Prostate gland (tissue), 2 donors: ENCODE measurements at places on chromosomes 5 and 9. TPM values are rescaled to one million over a fixed set of nuclear protein-coding genes. Genes with fewer than 3 reads are reported as not detected.

Gene BTNL9
- 13.0 TPM for total RNA-seq

Gene SHOC1
- 13.6 TPM for total RNA-seq

Gene LCN1
- not detected for total RNA-seq

Gene WDR38
- not detected for total RNA-seq

Gene AMBP
- 0.23 TPM for total RNA-seq

Gene SGTB
- 6.1 TPM for total RNA-seq

Gene PCSK1
- 0.34 TPM for total RNA-seq

Gene FLT4
- total RNA-seq = 2.9 TPM

Gene PCDHGC5
- total RNA-seq = 0.96 TPM

- H3K36me3 ChIP-seq = no peaks in the 10 kb centered on the region
- DNase-seq = no peak
- no peaks in the 10 kb centered on the region for H3K27me3 ChIP-seq
Measured at GRCh38 chr9:132948482-132949050, 4.2 kb upstream of the TSC1 start.

GRCh38 chr5:152094060-152094459, 169.4 kb upstream of the GLRA1 start:
- no peak overlapping the region for H3K4me3 ChIP-seq
- H3K27ac ChIP-seq = no peak overlapping the region
- H3K27me3 ChIP-seq = no peaks in the 10 kb centered on the region
- no peak for DNase-seq
- no peaks in the 10 kb centered on the region for H3K36me3 ChIP-seq
- H3K4me1 ChIP-seq = no peaks in the 10 kb centered on the region

DNA sequence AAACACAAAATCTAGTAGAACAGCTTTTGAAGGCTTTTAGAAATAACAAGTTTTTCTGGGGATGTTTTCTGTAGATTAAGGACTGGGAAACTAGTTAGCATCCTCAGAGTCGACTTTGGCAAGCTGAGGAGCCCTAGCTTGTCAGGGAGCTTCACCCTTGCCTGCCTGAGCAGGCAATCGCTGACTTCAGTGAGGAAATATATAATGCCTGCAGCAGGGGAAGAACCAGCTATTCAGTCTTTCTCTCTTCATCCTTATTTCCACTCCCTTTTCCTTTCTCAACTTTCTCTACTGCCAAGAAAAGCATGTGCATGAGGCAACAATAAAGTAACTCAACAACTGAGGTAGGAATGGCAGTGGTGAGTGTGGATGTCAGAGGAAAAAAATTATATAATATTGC, 54.7 kb downstream of the PLK2 start:
- no peak overlapping the region for H3K27ac ChIP-seq
- no peak overlapping the region for H3K4me3 ChIP-seq
- no peaks in the 10 kb centered on the region for H3K4me1 ChIP-seq
- H3K36me3 ChIP-seq = no peaks in the 10 kb centered on the region
- DNase-seq = no peak
- H3K27me3 ChIP-seq = no peaks in the 10 kb centered on the region

DNA sequence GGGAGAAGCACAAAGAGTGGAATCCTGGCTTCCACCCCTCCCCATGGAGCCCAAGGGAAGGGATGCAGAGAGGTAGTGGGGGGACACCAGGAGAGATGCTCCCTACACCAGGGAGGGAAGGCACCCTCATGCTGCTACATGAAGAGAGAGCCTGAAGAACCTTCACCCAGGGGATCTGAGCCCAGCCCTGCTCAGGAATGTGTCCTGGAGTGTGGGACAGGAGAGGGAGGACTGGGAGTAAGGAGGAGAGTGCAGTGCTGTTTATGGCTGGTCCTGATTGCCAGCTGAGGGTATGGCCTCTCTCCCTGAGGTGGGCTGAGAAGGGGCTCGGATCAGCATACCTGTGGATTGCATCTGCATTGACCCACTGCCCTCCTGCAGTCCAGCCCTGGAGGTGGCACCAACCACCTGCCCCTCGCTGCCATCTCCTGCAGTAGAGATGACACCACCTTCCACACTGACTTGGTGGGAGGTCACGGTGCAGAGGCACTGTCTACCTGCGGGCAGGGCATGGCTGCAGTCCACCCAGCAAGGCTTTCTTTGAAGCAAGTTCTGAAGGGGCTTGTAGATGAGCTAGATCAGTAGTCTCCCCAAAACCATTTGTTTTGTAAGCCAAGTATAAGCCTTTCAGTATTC, 114.9 kb upstream of the SLC25A48 start:
- H3K27ac ChIP-seq = no peak overlapping the region
- H3K4me1 ChIP-seq = no peaks in the 10 kb centered on the region
- H3K36me3 ChIP-seq = no peaks in the 10 kb centered on the region

- H3K4me3 ChIP-seq = no peak overlapping the region
- H3K36me3 ChIP-seq = no peaks in the 10 kb centered on the region
- H3K4me1 ChIP-seq = no peaks in the 10 kb centered on the region
- H3K27ac ChIP-seq = no peak overlapping the region
- no peak for DNase-seq
Measured at GRCh38 chr5:151214614-151215545, 9.0 kb downstream of the CCDC69 start.

DNA sequence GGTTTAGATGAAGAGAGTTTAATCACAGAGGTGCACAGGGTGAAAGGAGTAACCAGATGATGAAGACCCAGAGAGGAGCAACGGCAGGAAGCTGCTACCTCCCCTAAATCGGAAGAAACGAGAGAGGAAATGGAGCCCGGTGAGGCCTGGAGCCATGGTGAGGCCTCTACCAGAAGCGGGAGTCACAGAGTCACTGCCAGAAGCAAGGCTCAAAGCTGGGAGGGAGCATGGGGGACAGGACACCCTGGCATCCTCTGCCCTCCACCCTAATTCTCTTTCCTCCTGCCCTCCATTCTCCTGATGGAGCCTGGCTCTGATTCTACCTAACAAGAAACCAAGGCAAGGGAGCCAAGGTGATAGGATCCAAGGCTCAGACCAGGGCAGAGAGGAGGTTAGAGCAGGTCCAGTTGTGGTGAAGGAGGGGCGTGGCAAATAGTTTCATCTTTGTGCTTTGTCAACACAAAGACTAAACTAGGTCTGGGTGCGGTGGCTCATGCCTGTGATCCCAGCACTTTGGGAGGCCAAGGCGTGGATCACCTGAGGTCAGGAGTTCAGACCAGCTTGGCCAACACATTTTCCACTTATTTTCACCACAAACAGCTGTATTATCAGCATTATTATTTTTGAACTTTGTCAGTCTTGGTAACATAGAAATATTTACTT, 134.4 kb upstream of the RAI14 start:
- H3K27me3 ChIP-seq = no peaks in the 10 kb centered on the region
- H3K27ac ChIP-seq = no peak overlapping the region
- no peaks in the 10 kb centered on the region for H3K36me3 ChIP-seq

GRCh38 chr5:139651043-139651834, 3.1 kb downstream of the CXXC5 start:
- peak overlapping the region; percentile 94 for H3K27ac ChIP-seq
- peaks cover 34% of the 10 kb centered on the region for H3K4me1 ChIP-seq
- H3K27me3 ChIP-seq = no peaks in the 10 kb centered on the region

DNA sequence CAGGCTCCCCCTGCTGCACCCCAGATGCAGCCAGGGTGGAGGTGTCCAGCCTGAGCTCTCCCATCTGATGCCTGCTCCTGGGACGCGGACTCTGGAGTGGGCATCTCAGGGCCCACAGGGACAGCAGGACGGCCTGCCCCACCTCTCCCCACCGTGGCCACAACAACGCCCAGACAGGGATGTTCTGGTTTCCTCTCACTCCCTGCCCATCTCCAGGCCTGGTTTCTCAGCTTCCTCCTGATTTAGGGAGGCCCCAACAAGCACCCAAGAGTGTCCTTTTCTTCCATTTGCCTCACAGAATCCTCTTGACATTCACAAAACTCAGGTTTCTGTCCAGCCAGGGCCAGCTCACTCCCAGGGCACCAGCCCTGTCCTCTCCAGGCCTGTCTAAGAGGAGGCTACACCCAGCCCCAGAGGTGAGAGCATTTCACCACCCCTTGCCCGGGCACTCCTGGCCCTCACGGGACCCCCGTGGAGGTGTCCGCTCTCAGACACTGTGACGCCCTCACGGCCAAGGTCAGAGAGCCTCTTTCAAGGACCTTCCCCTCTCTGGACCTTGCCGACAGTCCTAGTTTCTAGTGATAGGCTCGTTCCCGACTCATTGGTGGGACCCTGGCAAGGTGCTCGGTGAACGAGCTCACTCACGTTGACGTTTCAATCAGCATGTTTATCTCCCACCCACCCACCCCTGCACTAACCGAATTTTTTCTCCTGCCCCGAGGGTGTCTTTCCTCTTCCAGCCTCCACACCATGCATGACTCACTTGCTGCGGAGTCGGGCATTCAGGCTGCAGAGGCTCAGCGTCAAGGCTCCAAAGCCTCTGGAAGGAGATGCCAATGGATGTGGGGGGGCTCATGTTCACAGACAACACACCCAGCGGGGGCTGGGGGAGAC, 62.0 kb upstream of the UNC5A start:
- peaks cover 14% of the 10 kb centered on the region for H3K27me3 ChIP-seq
- no peak for DNase-seq
- no peak overlapping the region for H3K4me3 ChIP-seq

- DNase-seq = no peak
- H3K4me1 ChIP-seq = no peaks in the 10 kb centered on the region
- no peak overlapping the region for H3K27ac ChIP-seq
Measured at GRCh38 chr5:100840370-100840769, 62.7 kb downstream of the ST8SIA4 start.

GRCh38 chr5:135133698-135134515, 99.9 kb upstream of the PITX1 start:
- DNase-seq = no peak
- no peak overlapping the region for H3K4me3 ChIP-seq
- H3K4me1 ChIP-seq = no peaks in the 10 kb centered on the region
- no peaks in the 10 kb centered on the region for H3K27me3 ChIP-seq
- no peaks in the 10 kb centered on the region for H3K36me3 ChIP-seq
- no peak overlapping the region for H3K27ac ChIP-seq

GRCh38 chr9:86685556-86685955, 261.8 kb downstream of the GAS1 start:
- H3K27ac ChIP-seq = no peak overlapping the region
- peaks cover 2% of the 10 kb centered on the region for H3K4me1 ChIP-seq
- no peak overlapping the region for H3K4me3 ChIP-seq
- no peaks in the 10 kb centered on the region for H3K36me3 ChIP-seq

GRCh38 chr5:107815109-107815508, 144.4 kb upstream of the EFNA5 start:
- no peaks in the 10 kb centered on the region for H3K4me1 ChIP-seq
- no peaks in the 10 kb centered on the region for H3K36me3 ChIP-seq
- H3K27ac ChIP-seq = no peak overlapping the region
- H3K27me3 ChIP-seq = no peaks in the 10 kb centered on the region
- no peak overlapping the region for H3K4me3 ChIP-seq

DNA sequence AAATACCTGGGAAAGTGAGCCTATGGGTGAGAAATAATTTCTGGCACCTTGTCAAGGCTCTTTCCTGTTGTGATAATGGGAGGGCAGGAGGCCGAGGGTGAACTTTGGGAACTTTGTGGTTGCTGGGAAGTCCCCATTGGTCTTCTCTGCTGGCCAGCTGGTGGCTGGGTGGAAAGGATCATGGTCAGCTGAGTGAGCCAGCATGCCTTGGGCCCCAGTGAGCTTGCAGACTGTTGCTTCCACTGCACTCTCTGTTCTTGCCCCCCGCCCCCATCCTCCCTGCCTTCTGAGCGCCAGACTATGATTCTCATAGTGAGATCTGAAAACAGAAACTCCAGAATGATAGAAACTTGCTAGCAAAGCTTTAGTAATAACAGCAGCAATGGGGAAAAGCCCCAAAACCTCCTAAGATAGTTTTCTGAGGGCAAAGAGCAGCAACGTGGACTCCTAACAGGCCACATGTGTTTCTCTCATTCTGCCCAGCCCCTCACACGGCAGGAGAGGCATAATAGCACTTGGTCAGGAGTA, 139.2 kb upstream of the SMARCA2 start:
- no peak overlapping the region for H3K4me3 ChIP-seq
- DNase-seq = no peak
- no peaks in the 10 kb centered on the region for H3K4me1 ChIP-seq
- no peaks in the 10 kb centered on the region for H3K36me3 ChIP-seq
- H3K27ac ChIP-seq = no peak overlapping the region
- no peaks in the 10 kb centered on the region for H3K27me3 ChIP-seq

GRCh38 chr9:20854444-20854843, 170.4 kb downstream of the FOCAD start:
- DNase-seq = no peak
- no peak overlapping the region for H3K4me3 ChIP-seq
- no peaks in the 10 kb centered on the region for H3K27me3 ChIP-seq
- H3K36me3 ChIP-seq = no peaks in the 10 kb centered on the region
- H3K4me1 ChIP-seq = no peaks in the 10 kb centered on the region

DNA sequence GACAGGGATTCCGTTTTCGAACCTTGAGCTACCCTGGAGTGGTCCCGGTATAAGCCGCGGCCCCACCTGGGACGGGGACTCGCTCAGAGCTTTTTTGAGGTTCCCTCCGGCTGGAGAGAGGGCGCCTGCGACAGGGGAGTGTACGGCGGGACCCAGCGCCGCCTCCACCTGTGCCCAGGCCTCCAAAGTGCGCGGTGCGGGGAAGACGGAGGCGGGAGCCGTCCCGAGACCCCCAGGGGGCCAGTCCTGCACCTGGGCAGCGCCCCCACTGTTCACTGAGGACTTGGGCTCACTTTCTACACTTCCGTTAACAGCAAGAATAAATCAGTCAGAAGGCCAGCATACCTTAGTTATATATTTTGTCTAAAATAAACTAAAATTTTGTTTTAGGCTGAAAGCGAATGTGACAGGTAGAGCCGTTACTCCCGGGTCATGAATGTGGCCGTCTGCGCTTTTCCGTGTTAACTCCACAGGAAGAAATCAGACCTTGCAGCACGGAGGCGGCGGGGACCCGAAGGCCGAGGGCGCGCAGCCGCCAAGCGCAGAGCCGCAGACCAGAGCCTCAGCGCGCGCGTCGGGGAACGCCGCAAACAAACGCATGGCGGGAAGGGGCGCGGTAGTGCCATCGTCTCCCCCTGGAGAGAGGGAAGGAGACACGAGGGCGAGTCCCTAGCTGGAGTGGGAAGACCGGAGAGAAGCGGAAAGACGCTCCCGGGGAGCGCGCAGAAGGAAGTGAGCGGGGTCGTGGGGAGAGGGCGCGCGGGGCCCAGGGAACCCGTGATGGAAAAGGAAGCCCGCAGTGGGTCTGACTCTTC, 14.1 kb downstream of the TRIM7 start:
- peak overlapping the region; percentile 86 for H3K27ac ChIP-seq
- peaks cover 7% of the 10 kb centered on the region for H3K4me1 ChIP-seq
- H3K27me3 ChIP-seq = no peaks in the 10 kb centered on the region
- H3K4me3 ChIP-seq = peak overlapping the region; percentile 90
- DNase-seq = no peak
- no peaks in the 10 kb centered on the region for H3K36me3 ChIP-seq

- no peaks in the 10 kb centered on the region for H3K36me3 ChIP-seq
- no peaks in the 10 kb centered on the region for H3K4me1 ChIP-seq
- no peak overlapping the region for H3K27ac ChIP-seq
- peaks cover 14% of the 10 kb centered on the region for H3K27me3 ChIP-seq
Measured at GRCh38 chr5:84382363-84383295, 2.1 kb downstream of the EDIL3 start.

DNA sequence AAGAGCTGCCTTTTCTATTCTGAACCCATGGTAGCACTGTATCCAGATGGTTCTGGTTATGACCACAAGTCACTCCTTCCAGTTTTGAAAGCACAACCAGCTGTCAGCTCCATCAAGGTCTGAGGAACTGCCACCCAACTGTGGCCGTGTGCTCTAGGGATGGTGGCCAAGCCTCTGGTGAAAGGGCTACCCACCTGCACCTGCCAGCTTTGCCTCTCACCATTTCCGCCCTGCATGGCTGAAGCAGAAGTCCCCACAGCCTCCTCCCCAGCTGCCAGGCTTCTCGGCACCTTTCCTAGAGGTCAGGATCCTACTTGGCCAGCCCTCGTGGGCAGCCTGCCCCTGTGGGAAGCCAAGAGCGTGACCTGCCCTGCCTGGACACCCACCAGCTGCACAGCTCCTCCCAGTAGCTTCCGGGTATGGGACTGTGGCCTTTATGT, 16.8 kb downstream of the SEMA5A start:
- H3K4me3 ChIP-seq = no peak overlapping the region
- no peak overlapping the region for H3K27ac ChIP-seq
- no peaks in the 10 kb centered on the region for H3K36me3 ChIP-seq
- no peaks in the 10 kb centered on the region for H3K4me1 ChIP-seq
